ENCODE measurements at places on chromosomes 4 and X. TPM values are rescaled to one million over a fixed set of nuclear protein-coding genes. Genes with fewer than 3 reads are reported as not detected.

GRCh38 chrX:1384658-1385252 lies 7.2 kb downstream of the SLC25A6 start:
- DNase-seq: no peak

DNA sequence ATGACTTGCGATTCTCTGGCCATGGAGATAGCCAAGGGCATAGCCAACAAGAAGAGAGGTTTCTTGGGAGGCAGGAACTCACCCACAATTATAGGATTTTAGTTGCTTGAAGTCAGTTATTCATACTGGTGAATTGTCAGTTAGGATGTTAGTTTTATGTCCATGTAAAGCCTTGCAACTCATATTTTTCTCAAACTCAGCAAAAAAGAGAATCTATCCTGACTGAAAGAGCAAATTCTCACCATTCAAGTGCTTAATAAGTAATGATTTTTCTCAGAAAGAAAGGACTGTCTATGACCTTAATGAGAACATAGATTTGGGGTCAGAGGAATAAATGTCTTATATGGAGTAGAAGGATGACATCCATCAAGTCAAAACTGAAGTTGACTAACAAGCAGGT lies 934.5 kb downstream of the STPG2 start:
- DNase-seq: no peak

DNA sequence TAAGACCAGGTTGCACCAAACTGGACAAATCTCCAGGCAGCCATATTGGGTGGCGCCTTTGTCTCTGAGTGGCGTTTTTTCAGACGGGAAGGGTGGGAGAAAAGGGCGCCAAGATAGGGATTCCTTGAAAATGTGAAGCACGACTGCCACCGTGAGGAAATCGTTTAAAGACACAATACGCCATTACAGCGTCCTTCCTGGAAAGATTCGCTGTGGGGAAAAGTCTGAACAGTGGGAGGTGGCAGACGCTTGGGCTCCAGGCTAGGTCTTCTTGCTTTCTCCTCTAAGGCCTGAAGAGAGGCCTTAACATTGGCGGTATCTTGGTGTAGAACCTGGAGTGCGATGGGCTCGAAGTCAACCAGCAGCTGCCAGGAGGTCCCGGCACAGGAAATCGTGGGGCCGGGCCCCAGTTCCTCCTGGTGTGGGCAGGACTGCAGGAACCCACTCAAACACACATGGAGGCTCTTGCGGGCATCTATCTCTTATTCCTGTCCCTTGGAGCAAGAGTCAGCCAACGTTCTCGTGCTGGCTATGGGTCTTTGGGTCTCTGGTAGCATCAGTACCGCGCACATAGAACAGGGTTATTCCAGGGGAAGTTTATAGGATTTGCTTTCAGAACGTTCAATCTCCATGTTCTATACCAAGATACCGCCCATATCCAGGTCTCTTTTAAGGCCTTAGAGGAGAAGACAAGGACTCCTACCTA lies 208.8 kb downstream of the OR13H1 start:
- DNase-seq: peak; percentile 77

- DNase-seq: no peak
Measured at GRCh38 chrX:133655275-133656265, 240.3 kb upstream of the GPC4 start.

DNA sequence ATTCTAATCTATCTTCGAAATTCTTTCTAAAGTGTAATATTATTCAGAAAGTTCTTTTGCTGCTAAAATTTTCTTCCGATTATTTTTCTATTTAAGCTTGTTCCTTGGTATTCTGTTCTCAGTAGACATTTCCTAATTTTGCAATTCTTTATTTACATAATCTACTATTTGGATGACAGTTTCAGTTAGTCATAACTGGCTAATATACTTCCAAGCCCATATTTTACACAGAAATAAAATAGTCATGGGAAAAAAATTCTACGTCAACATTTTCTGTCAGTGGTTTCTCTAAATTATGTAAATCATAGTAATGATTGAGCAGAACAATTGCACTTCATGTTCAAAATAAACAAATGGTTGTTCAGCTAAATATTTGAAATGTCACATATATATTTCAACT lies 178.0 kb upstream of the ANKRD50 start:
- DNase-seq: no peak

GRCh38 chr4:126568652-126569570 lies 1063.8 kb upstream of the INTU start:
- no peak for DNase-seq

- DNase-seq: no peak
Measured at GRCh38 chrX:44637282-44637681, 94.6 kb upstream of the FUNDC1 start.

DNA sequence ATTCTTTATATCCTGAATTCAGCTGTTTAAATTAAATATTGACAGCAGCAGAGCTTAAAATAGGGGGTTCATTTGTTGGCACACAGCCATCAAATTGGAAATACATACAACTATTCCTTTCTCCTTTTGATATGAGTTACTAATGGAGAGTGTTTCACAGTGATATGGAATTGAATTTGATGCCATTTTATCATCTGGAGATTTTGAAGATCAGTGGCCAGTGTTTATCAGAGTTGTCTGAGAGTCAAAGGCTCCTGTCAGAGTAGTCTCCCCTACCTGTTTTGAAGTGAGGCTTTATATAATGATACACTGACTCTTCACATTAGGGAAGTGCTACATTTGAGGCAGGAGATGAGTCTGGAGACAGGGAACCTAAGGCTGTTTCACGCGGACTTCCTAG lies 1286.3 kb downstream of the TECRL start:
- DNase-seq: no peak

DNA sequence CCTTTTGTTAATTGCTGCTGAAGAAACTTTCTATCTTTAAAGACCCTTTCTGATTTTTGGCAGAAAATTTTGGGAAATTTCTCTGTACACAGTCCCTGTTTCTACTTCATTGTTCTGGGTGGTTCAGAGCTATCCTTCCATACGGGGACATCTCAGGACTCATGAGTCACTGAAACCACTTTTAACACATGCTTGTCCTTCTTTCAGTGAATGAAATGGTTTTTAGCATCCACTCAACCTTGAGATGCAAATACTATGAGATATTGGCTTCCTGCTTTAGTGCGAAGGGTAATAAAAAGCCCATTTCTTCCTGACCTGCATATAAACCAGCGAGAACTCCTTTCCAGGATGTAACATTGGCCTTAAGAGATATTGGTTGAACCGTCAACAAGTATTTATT lies 158.0 kb downstream of the REPS2 start:
- no peak for DNase-seq

Gene CCDC158
- total RNA-seq: 3.0 TPM

Gene MAGEB10
- total RNA-seq: not detected

Gene FRMD7
- total RNA-seq: not detected

Gene LRP2BP
- total RNA-seq: 0.49 TPM
